IMR-90 (cell line): ENCODE measurements at places on chromosomes 5 and 9. TPM values are rescaled to one million over a fixed set of nuclear protein-coding genes. Genes with fewer than 3 reads are reported as not detected.

The SHC3 gene
- total RNA-seq: 13.3 and 13.9 TPM in 2 replicates

The SUSD1 gene
- total RNA-seq: 4.2 and 4.7 TPM in 2 replicates

The RGMB gene
- total RNA-seq: 74.4 and 83.0 TPM in 2 replicates

The INSL4 gene
- total RNA-seq: not detected in 2 replicates

The SELENOP gene
- 0.28 and 1.1 TPM in 2 replicates for total RNA-seq

DNA sequence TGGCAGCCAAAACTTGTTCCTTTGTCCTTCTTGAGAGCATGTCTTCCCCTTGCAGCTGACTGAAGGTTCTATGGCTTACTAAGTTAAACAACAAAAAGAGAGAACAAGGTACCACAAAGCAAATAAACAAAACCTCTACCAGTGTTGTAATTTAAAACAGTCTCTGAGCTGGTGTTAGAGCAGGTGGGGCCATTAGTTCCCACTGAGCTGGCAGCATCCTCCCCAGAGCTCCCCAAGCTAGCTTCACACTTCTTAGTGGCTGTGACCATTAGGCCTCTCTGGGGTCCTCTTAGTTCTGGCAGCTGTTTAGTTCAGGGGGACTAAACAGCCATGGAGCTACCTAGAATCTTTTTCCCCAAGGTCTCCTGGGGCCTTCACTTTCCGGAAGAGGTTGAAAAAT, 128.6 kb upstream of the ELL2 start:
- no peaks in the 10 kb centered on the region for H3K36me3 ChIP-seq
- H3K27me3 ChIP-seq: no peaks in the 10 kb centered on the region
- DNase-seq: no peak
- H3K4me1 ChIP-seq: peaks cover 13% of the 10 kb centered on the region

- no peak overlapping the region for H3K27ac ChIP-seq
- H3K4me1 ChIP-seq: peaks cover 4% of the 10 kb centered on the region; the same call in 1 of the 2 replicates
- no peaks in the 10 kb centered on the region for H3K27me3 ChIP-seq
- peak; percentile 70 for DNase-seq
- H3K36me3 ChIP-seq: no peaks in the 10 kb centered on the region
- no peak overlapping the region for H3K4me3 ChIP-seq
Measured at GRCh38 chr9:18478501-18479361, 4.8 kb downstream of the ADAMTSL1 start.

GRCh38 chr9:23587433-23587832, 238.6 kb downstream of the ELAVL2 start:
- H3K36me3 ChIP-seq: no peaks in the 10 kb centered on the region
- H3K27ac ChIP-seq: no peak overlapping the region
- no peaks in the 10 kb centered on the region for H3K27me3 ChIP-seq
- no peak overlapping the region for H3K4me3 ChIP-seq
- DNase-seq: no peak
- H3K4me1 ChIP-seq: no peaks in the 10 kb centered on the region

GRCh38 chr5:135237748-135238103, 161.3 kb downstream of the MACROH2A1 start:
- H3K27me3 ChIP-seq: peaks cover 2% of the 10 kb centered on the region; the same call in 1 of the 2 replicates
- no peaks in the 10 kb centered on the region for H3K36me3 ChIP-seq
- H3K4me1 ChIP-seq: peaks cover 30% of the 10 kb centered on the region
- H3K4me3 ChIP-seq: no peak overlapping the region
- no peak for DNase-seq

- no peaks in the 10 kb centered on the region for H3K36me3 ChIP-seq
- no peak for DNase-seq
- H3K27me3 ChIP-seq: no peaks in the 10 kb centered on the region
Measured at GRCh38 chr5:50800410-50800809, 134.0 kb downstream of the PARP8 start.

GRCh38 chr9:119736491-119737454, 367.5 kb upstream of the BRINP1 start:
- H3K36me3 ChIP-seq: no peaks in the 10 kb centered on the region
- H3K4me1 ChIP-seq: no peaks in the 10 kb centered on the region
- no peaks in the 10 kb centered on the region for H3K27me3 ChIP-seq
- no peak overlapping the region for H3K4me3 ChIP-seq
- no peak for DNase-seq

DNA sequence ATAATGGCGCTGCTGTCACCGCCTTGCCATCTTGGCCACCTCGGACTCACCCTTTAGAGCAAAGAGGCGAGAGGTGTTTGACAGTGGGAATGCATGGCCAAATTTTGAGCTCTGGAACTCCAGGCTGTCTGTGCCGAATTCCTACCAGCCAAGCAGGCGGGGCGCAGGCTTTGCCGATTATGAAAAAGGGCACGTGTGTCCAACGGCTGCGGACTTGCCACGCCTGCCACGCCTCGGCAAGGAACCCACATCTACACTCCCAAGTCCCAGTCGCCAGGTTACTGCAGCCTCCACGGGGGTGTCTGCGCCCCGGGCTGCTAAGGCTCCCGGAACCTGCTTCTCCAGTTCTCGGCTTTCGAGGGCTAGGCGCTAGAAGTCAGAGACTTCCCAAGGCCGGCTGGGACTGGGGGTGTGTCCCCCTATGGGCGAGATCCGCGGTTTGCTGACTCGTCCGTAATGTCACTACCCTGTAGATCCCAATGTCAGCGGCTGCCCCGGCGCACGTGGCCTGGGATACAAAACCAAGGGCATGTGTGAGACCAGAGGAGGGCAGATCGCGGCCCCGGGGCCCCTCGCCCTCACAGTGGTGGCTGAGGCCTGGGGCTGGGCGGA, 2.8 kb downstream of the NPR3 start:
- peak overlapping the region; percentile 33 for H3K27ac ChIP-seq
- H3K27me3 ChIP-seq: no peaks in the 10 kb centered on the region
- H3K36me3 ChIP-seq: peaks cover 3% of the 10 kb centered on the region
- H3K4me3 ChIP-seq: peak overlapping the region; percentile 72

DNA sequence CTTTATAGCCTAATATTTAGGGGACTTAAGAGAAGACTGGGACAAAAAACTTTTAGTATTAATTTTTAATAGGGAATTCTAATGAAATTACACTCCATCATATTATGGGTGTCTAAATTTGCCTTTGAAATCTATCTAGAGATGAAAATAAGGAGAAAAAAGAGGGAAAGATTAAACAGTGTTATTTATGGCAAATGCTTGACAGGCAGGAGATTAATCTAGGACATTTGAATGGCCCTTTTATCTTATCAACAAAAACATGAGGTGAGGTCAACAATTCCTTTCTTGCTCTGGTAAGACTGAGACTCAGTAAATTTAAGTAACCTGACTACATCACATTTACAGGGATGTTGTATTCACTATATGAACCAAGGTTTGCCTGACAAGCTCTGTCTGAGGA, 852.8 kb upstream of the CTNND2 start:
- no peak overlapping the region for H3K4me3 ChIP-seq
- no peaks in the 10 kb centered on the region for H3K27me3 ChIP-seq
- H3K27ac ChIP-seq: no peak overlapping the region

GRCh38 chr5:73764586-73764985, 138.6 kb downstream of the ARHGEF28 start:
- DNase-seq: peak; percentile 82
- no peaks in the 10 kb centered on the region for H3K36me3 ChIP-seq
- H3K4me3 ChIP-seq: no peak overlapping the region
- H3K27me3 ChIP-seq: no peaks in the 10 kb centered on the region

DNA sequence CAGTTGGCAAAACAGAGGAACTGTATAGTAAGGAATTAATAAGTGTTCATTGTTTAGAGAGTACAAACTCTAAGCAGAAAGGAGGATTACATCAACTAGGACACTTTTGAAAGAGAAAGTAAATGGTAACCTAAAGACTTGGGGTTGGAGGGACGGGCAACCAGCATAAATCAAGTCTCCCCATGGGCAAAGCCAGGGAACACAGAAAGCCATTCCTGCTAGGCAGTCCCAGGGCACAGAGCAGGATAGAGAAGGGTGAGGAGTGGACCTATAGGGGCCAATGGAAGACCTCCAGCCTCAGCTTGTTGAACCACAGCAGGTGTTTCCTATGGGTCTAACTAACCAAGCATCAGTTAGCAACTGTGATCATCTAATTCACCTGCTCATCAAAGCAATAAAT, 9.2 kb upstream of the ERAP1 start:
- H3K27me3 ChIP-seq: no peaks in the 10 kb centered on the region
- no peak overlapping the region for H3K27ac ChIP-seq
- no peak overlapping the region for H3K4me3 ChIP-seq
- no peaks in the 10 kb centered on the region for H3K36me3 ChIP-seq
- DNase-seq: no peak

DNA sequence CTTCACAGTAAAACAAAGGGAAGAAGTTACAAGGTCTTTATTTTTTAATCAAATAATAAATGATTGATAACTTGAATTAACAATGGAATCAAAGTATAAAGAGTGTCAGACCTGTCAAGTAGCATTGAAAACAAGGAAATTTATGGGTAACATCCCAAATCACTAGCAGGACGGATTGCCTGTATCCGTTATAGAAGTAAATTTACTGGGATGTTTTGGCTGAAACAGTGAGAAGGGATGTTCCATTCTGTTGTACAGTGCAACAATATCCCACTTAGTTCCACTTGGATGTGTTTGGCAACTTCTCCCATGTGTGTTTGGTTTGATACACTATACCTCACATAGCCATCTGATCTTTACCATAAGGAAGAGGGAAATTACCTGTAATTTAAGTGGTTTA, 421.0 kb upstream of the CHD1 start:
- H3K36me3 ChIP-seq: no peaks in the 10 kb centered on the region
- no peak overlapping the region for H3K4me3 ChIP-seq
- no peaks in the 10 kb centered on the region for H3K27me3 ChIP-seq
- DNase-seq: no peak
- H3K27ac ChIP-seq: no peak overlapping the region

DNA sequence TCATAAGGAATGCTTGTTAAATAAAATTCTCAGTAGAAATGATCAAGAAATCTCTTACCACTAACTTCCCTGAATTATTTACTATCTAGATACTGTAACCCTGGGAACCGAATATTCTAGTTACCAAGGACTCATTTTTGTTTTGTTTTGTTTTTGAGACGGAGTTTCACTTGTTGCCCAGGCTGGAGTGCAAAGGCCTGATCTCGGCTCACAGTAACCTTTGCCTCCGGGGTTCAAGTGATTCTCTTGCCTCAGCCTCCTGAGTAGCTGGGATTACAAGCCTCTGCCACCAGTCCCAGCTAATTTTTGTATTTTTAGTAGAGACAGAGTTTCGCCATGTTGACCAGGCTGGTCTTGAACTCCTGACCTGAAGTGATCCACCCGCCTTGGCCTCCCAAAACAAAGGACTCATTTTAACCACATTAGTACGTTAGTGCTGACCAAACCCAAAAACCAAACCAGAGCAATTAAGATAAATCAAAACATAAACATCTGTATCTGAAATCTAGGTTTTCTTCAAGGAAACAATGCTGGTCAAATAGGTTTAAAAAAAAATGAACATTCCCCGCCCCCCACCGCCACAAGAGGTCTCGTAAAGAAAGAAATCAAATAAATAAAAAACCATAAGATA, 3.7 kb downstream of the TXN start:
- H3K4me1 ChIP-seq: peaks cover 5% of the 10 kb centered on the region
- H3K27me3 ChIP-seq: no peaks in the 10 kb centered on the region
- H3K36me3 ChIP-seq: peaks cover 19% of the 10 kb centered on the region
- no peak for DNase-seq
- H3K4me3 ChIP-seq: no peak overlapping the region

DNA sequence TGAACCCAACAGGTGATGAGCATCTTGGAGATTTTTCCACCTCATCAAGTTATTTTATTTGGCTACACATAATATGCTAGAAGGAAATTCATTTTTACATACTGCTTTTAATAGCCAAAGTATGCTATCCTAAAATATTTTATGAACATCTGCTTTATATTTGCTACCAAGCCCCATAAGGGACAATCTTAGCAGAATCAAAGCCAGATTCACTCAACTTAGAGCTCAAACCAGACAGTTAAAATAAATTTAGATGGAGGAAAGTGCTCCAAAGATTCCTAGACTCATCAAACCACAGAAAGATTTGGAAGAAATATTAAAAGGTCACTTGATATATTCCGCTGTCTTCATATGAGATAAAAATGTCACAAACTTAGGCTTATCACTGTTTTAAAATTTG, 637.1 kb upstream of the CCNG1 start:
- no peaks in the 10 kb centered on the region for H3K27me3 ChIP-seq
- DNase-seq: no peak
- no peaks in the 10 kb centered on the region for H3K4me1 ChIP-seq
- H3K36me3 ChIP-seq: no peaks in the 10 kb centered on the region

- no peak overlapping the region for H3K27ac ChIP-seq
- no peaks in the 10 kb centered on the region for H3K27me3 ChIP-seq
- no peaks in the 10 kb centered on the region for H3K4me1 ChIP-seq
- no peak overlapping the region for H3K4me3 ChIP-seq
Measured at GRCh38 chr9:108351571-108351970, 504.2 kb downstream of the ACTL7B start.

- H3K36me3 ChIP-seq: no peaks in the 10 kb centered on the region
- no peak for DNase-seq
- no peak overlapping the region for H3K4me3 ChIP-seq
- H3K27me3 ChIP-seq: peaks cover 2% of the 10 kb centered on the region
Measured at GRCh38 chr5:15023266-15023665, 151.7 kb upstream of the ANKH start.

DNA sequence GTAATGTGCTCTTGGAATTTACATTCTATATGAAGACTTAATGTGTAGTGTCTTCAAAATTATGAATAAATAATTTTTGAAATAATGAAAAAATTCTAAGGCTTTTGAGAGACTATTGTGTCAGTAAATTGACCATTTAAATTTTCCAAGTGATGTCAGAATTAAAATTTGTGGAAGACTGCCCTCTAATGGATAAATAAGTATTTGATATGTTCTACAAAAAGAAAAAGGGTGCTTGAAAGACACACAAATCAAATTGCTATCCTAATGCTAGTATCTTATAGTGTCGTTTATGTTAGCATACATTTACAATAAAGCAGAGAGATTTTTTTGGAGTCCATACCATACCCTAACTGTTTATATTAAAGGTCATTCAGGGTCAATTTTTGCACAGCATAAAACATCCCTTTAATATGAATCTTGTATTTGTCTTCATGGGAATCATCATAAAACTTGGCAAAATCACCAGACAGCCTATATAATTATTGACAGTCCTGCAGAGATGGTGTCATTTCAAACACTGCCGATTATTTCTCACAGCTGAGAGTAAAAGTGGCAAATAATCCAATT, 120.8 kb upstream of the SLC27A6 start:
- H3K4me1 ChIP-seq: no peaks in the 10 kb centered on the region
- no peak overlapping the region for H3K27ac ChIP-seq
- DNase-seq: peak; percentile 28
- no peak overlapping the region for H3K4me3 ChIP-seq

DNA sequence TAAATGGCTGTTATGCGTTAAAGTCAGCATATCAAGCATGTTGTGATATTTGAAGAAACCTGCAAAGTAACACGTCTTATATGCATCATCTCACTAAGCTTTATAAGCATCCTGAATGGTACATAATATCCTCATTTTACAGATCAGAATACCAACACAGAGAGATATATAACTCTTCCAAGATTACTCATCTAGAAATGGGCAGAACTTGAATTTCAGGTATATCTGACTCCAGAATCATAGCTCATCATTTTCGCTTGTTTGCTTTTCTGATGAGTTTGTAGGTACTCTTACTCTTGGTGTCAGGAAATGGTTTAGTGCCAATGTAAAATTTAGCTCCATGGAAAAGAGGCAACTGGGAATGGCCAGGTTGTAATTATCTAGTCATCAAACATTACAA, 232.3 kb upstream of the ANKH start:
- peaks cover 5% of the 10 kb centered on the region; the same call in 1 of the 2 replicates for H3K27me3 ChIP-seq
- no peak overlapping the region for H3K4me3 ChIP-seq
- H3K4me1 ChIP-seq: no peaks in the 10 kb centered on the region
- no peak overlapping the region for H3K27ac ChIP-seq
